ENCODE measurements at places on chromosomes 11 and 22. TPM values are rescaled to one million over a fixed set of nuclear protein-coding genes. Genes with fewer than 3 reads are reported as not detected.
A peak's percentile ranks its signal among the peaks of the same experiment; 100 is the strongest.

CARD16 gene
- total RNA-seq: 19.3 TPM

GRCh38 chr11:58471892-58472291, 29.9 kb upstream of the OR5B12 start:
- DNase-seq: no peak

SNX32 gene
- total RNA-seq: 0.08 TPM

MDK gene
- 4.7 TPM for total RNA-seq

GRCh38 chr11:62133328-62134065, 9.7 kb downstream of the INCENP start:
- no peak for DNase-seq

DNA sequence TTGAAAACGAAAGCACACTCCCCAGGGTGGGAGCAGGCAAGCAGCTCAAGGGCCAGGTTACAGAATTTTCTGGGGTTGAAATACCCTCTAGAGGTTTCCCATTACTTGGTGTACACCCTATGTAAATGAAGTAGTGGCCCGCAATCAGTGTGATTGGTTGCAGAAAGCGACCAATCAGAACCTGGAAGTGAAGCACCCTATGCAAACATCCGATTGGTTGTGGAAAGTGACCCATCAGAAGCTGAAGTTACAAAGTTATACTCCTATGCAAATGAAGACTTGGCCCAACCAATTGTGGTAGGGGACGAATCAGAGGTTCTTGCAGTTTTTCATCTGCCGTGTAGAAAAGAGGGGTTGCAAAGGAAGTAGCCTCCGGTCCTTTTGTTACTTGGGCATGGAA, 19.2 kb downstream of the PRR5 start:
- peak; percentile 49 for DNase-seq

GRCh38 chr22:17910561-17911311, 113.6 kb downstream of the MICAL3 start:
- DNase-seq: peak; percentile 67

OR4A5 gene
- total RNA-seq: not detected

GRCh38 chr11:117457835-117458234, 130.2 kb downstream of the CEP164 start:
- DNase-seq: no peak

DNA sequence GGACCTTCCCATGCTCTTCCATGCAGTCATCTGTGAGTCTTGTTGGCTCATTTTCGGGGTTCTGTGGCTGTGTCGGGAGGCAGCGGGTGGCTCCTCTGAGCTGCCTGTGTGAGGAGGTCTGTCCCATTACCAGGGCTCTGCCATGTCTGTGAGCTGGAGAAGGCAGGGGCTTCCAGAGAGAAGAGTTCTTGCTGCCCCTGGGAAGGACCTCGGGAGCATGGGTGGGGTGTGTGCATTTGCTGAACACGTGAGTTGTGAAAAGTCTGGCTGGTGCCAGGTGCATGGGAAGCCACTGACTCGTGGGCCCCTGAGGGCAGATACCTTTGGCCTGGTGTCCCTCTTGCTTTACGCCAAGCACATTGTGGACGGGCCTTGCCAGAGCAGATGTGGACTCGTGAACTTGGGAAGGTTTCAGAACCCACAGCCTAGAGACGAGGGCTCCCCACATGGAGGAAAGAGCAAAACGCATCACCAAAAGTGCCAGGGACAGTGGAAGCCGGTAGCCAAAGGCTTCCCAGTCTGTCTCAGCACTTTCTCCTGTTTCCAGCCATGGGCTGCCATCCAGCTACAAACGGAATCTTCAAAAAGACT, 1324.5 kb downstream of the BRD1 start:
- no peak for DNase-seq

SCN2B gene
- total RNA-seq: not detected

PLEKHB1 gene
- total RNA-seq: 48.5 TPM

H19 gene
- total RNA-seq: 11.1 TPM

OR8A1 gene
- not detected for total RNA-seq

MMP8 gene
- 31.6 TPM for total RNA-seq

DNA sequence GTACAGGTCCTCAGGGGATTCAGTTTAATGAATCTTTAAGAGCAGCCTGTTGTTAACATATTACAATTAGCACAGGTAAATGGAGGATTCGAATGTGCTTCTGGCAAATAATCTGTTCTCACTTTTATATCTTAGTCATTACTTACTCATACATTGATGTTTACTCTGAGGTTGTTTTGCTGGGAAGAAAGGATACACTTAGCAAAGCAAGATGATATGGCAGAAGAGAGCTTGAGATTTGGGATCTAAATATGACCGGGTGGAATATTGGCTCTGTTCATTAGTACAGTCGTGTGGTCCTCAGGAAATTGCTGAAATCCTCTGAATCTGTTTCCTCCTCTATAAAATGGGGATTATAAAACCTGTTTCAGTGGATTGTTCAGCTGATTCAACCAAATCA, 59.7 kb downstream of the SPON1 start:
- no peak for DNase-seq

GRCh38 chr11:45843158-45843924, 3.9 kb upstream of the CRY2 start:
- DNase-seq: peak; percentile 89

GRCh38 chr11:18802381-18803257, 11.0 kb upstream of the PTPN5 start:
- peak; percentile 73 for DNase-seq

GRCh38 chr11:61007956-61008896, 36.7 kb downstream of the CD6 start:
- DNase-seq: no peak

DNA sequence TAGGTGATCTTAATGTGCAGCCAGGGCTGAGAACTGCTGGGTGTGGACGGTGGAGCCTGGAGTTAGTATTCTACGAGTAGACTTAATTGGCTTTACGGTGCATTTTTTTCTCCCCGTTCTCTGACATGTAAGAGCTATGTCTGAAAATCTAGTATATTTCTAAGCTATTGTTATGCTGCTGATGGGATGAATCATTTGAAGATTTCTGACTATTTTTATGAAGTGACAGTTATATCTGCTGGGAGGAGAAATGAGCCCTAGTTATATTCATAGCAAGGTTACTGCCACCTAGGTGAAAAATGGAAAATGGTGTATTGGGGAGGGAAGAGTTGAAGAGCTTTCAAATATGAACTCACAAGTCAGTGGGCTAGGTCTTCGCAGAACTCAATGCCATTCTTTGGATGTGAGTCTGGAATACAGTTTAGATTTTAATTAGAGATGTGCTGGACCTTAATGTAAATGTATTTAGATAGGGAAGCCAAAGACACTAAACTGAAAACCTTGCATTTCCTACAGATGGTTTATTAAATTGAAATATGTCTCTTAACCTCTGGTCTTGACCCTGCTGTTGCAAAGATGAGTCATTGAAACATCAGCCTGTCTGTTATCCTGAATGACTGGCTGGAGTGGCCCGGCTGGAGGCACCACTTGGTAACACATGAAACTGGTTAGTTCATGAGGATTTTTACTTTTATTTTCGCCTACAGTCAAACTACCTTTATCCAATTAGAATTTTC, 293.7 kb downstream of the DDX10 start:
- DNase-seq: no peak

DUSP18 gene
- total RNA-seq: 7.0 TPM

DNA sequence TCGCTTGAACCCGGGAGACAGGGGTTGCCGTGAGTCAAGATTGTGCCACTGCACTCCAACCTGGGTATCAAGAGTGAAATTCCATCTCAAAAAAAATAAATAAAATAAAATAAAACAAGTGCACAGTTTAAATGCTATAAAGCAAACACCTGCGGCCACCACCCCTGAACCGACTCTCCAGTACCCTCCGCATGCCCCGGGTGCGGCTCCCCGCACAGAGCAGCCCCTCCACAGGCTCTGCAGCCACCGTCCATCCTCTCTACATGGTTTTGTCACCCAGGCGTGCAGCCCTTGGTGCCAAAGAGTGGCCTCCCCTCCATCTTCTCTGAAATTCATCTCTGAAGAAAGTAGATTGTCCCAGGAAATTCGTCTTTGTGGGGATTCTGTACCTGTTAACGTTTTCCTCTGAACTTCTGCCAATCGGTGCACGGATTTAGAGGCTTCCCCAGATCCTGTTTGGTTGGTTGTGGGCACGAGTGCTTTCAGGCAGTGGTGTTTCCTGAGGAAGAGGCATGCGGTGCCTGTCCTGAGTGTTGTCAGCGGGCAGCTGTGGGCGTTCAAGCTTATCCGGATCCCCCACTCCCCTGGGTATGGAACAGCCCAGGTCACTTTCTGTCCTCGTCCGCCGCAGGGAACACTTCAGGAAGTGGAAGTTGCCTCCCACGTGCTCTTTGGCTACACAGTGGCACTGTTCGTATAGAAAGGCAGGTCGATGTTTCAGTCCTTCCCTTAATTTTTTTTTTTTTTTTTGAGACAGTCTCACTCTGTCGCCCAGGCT, 4.1 kb downstream of the MIOX start:
- DNase-seq: no peak

- no peak for DNase-seq
These were observed 123.8 kb downstream of the RAB38 start for GRCh38 chr11:88051396-88051795.

DNA sequence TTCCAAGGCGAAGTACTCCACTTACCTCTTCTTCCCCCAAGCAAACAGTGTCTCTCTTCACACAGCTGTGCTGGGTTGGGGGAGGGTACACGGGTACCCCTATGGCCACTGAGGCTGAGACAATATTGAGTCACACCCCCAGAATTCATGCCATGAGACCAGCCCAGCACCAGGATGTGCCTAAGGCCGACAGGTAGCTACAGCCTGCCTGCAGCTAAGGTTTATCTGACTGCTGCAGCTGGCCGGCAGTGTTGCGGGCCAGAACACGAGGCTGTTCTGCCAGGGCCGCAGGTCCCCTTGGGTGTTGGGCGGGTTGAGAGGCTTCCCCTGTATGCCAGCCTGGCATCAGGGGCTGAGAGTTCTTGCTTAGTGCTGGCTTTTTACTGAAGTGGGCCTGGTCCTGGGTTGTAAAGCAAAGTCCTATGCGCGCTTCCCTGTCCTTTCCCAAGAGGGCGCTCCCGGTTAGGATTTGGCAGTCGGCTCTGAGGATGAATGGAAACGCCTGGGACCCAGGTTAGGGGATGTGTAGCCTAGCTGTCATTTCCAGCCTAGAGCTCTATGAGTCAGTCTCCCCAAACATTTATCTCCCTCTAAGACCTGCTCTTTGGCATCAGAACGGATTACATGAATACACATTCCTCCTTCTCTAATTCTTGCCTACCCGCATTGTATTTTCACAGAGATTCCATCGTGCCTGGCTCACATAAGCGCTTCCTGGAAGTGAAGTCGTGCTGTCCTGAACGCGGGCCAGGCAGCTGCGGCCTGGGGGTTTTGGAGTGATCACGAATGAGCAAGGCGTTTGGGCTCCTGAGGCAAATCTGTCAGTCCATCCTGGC, 7.1 kb downstream of the USP18 start:
- DNase-seq: peak; percentile 82

ADORA2A gene
- 1.2 TPM for total RNA-seq

- no peak for DNase-seq
These were observed 30.1 kb upstream of the CBX7 start for GRCh38 chr22:39182478-39183030.

DNA sequence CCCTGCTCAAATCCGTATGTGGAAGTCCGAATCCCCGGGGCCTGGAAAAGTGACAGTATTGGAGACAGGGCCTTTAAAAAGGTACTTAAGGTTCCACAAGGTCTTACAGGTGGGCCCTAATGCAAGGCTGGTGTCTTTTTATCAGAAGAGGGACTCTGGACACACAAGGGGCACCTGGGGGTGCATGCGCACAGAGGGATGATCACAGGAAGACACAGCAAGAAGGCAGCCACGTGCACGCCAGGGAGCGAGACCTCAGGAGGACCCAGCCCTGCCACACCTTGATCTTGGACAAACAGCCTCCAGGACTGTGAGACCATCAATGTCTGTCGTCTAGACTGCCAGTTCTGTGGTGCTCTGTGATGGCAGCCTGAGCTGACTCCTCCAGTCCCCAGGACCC, 96.5 kb downstream of the SHANK2 start:
- no peak for DNase-seq

DNA sequence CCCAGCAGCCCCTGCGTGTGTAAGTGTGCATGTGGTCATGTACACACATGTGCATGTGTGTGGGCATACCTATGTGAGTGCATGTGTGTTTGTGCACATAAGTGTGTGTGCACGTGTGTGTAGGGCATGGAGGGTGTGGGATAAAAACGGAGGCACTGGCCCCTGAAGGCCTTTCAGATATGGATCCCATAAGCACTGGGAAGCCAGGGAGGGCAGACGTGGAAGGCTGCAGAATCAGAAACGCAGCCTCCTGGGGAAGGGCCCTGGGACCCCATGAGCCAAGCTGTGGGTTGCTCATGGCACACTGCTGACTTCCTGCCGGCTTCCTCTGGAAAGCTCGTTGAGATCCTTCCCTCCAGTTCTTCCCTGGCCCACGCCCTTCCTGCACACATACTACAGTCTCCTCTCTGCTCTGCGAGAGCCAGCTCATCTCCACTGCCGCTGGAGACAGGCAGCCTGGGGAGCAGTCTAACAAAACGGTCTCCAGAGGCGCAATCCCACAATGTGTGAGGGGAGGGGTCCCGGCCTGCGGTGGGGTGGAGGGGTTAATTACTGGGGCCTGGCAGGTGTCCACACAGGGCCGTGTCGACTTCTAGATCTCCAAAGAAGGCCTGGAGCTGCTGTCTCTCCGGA, 435.2 kb upstream of the B3GAT1 start:
- DNase-seq: no peak

GRCh38 chr11:125274309-125274708, 109.8 kb downstream of the PKNOX2 start:
- no peak for DNase-seq

VSIG2 gene
- not detected for total RNA-seq

DNA sequence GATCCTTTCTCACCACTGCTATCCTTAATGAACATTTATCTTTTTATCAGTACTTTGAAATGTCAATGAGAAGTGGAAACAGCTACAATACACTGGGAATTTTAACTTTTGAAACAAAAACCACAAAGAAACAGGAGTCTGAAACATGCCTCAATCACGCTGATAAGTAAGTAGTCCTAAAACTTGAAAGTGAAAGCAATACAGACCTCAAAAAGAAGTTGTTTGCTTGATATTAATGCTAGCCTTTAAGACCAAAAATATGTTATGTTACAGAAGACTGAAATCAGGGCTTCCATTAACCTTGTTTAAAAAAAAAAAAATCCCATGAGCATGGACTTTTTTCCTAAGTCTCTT, 21.3 kb downstream of the PHF21A start:
- no peak for DNase-seq

- DNase-seq: no peak
These were observed 43.8 kb upstream of the JAM3 start for GRCh38 chr11:134025082-134025429.

SPTY2D1 gene
- 13.8 TPM for total RNA-seq

TBC1D10A gene
- 38.2 TPM for total RNA-seq

DNA sequence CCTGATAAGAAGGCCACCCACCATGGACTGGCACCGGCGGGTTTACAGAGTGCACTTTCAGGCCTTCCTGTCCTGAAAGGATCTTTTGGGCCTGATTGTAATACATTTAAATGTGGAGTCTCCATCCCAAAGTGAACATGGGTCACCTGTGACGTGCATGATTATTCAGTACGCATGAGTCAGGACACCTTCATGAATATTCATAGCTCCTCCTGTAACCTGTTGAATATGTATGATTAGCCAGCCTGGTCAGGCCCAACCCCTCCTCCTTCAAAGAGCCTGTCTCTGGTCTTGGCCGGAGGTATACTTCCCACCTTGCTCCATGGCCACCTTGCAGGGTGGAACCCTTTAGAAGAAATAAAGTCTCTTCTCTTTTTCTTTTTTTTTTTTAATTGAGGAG, 75.9 kb upstream of the NUP50 start:
- DNase-seq: no peak

EXPH5 gene
- total RNA-seq: 0.71 TPM

Data from SK-MEL-5 (cell line).